ENCODE measurements at places on chromosomes 11 and 22.

DNA sequence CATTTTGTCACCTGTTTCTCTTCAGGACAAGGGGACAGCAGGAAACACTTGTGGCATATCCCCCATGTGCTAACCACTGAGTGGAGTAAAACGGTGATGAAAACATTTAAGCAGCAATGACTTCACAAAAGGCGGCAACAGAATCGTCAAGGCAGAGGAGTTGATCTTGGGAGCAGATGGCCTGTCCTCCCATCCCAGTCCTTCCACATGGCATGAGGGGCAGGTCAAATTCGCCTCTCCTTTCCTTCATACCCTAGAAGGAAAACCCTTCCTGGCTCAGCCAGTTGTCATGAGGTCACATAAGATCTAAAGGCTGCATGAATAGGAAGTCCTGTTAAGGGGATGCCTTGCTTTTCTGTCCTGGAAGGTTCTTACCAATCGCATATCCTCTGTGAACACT is 169.1 kb downstream of the MAML2 start:
- no peak for DNase-seq

GRCh38 chr11:9895006-9895405 is 231.1 kb downstream of the SWAP70 start:
- DNase-seq = no peak

DNA sequence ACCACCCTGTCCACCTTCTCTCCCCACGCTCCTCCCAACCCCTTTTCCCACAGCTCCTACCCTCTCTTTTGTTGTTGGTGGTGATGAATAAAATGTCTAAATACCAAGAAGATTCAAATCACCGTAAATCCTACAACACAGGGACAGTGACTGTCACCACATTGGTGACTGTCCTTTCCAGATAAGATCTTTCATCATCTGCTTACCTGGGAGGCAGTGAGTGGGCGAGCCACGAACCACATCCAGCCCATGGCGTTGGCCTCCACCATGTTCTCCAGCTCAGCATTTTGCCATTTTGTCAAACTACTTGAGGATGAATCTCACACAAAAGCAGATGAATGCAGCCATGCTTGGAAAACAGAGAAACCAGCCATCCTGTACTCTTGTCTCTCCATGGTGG is 6.7 kb upstream of the CYTH4 start:
- DNase-seq = no peak

- no peak for DNase-seq
Observed at GRCh38 chr22:48761546-48761945, 1066.1 kb downstream of the BRD1 start.

DNA sequence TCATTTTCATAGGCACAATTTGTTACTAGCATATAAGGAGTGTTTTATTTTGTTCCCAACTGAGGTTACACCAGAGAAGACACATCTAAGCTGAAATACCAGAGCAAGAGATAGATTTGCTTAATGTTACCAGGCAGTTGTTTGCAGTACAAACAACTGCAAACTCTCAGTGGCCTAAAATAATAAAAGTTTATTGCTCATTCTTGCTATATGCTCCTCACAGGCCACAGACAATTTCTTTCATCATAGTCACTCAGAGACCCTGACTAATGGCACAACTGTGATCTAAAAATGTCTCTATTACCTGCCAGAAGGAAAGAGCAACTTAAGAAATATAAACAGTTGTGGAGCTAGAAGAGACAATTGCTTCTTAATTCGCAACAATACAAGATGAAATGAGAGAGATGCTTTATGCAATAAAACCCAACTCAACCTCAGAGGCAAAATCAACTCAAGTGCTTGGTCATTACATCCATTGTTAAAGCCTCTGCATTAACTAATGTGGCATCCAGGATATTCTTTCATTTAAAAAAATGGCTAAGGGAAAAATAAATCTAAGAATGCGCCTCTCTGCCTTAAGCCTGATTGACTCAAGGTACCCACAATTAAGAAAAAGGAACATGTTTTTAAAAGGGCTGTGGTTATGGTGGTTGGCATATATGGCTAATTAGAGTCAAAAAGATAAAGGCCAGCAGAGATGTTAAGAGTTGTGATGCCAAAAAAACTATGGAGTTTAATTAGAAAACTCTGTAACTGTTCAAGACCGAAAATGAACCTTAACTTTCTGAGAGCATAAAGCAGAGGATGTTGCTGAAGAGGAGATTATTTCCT is 103.7 kb downstream of the CD44 start:
- no peak for DNase-seq

Data from stimulated activated CD8-positive, alpha-beta memory T cell treated with anti-CD3 and anti-CD28 coated beads, Interleukin-15, amount 100 ng/mL, for 1 hour (primary cell).